Activated CD4-positive, alpha-beta T cell treated with anti-CD3 and anti-CD28 coated beads for 24 hours (primary cell): ENCODE measurements at places on chromosomes 13 and 19.

GRCh38 chr13:37127691-37128241 lies 22.3 kb upstream of the CSNK1A1L start:
- no peak for DNase-seq

DNA sequence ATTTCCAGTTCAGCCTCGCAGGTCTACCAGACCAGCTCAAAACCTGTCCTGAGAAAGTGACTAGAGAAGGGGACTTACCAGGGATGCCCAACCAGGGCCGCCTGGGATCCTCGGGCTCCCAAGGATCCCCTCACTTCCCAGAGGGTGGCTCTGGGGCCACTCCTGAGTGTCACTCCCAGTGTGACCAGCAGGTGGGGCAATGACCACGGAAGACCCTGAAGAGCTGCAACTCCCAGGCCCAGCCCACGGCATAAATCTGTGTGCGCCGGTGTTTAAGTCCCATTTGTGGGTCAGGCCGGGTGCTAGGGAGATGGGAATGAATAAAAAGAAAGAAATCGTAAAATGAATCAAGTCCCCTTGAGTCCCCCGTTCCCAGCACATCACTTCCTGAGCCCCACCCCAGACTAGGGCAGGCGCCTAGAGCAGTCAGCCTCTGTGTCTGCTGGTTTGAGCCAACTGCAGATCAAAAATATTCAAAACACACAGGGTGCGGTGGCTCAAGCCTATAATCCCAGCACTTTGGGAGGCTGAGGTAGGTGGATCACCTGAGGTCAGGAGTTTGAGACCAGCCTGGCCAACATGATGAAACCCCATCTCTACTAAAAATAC lies 10.7 kb downstream of the PTGIR start:
- peak; percentile 85 for DNase-seq

- no peak for DNase-seq
These were observed 13.2 kb upstream of the ADGRE5 start for GRCh38 chr19:14368011-14368513.

DNA sequence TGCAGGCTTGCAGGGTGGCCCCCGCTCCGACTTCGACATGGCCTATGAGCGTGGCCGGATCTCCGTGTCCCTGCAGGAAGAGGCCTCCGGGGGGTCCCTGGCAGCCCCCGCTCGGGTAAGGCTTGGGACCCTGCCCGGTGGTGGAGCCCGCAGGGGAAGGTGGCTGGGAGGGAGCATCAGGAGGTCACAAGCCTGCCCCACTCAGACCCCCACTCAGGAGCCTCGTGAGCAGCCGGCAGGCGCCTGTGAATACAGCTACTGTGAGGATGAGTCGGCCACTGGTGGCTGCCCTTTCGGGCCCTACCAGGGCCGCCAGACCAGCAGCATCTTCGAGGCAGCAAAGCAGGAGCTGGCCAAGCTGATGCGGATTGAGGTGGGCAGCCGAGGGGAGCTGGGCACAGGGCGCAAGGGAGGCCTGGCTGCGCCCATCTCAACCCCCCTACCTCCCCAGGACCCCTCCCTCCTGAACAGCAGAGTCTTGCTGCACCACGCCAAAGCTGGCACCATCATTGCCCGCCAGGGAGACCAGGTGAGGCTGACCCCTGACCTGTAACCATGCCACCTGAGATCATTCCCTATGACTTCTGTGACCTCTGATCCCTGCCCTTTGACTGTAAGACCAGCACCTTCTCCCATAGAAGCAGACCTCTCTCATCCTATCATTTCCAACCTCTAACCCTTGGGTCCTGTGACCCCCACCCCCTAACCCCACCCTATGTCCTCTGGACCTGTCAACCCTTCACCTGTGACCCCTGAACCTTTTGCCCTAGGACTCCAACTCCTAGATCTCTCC lies 7.2 kb downstream of the PNPLA6 start:
- DNase-seq, result no peak

GRCh38 chr19:35742121-35742724 lies at the start of gene IGFLR1:
TSS of gene IGFLR1 (minus strand) at chr19:35742452. CDS start at chr19:35741180, 1,272 bp downstream.
- peak; percentile 51 for DNase-seq

DNA sequence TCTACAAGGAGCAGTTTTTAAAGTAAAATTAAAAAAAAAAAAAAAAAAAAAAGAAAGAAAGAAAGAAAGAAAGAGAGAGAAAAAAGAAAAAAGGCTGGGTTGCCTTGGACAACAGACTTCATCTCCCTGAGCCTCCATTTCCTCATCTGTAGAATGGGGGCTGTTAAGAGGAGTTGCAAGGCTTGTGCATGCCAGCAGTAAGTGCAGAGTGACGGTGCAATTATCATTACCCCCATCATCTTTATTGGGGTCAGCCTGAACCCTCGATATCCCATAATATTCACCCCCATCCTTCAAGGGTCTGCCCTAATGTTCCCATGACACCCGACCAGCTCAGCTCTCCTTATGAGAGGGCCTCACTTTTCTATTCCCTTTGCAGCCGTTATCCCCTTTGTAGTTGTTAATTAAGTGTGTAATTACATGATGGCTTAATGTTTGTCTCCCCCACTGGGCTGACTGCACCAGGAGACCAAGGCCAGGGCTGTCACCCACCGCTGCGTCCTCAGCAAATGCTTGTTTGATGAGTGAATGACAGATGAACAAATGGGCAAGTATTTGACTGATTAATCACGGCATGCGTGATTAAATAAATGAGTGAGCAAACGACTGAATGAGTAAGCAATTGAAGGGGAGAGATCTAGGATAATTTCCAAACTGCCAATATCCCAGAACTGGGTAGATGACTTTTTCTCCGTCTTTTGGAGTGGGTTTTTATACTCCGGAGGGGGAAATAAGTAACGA lies 10.1 kb downstream of the FOSB start:
- DNase-seq, result no peak

GRCh38 chr19:16851031-16851712 lies 22.0 kb downstream of the SIN3B start:
- DNase-seq, result no peak

DNA sequence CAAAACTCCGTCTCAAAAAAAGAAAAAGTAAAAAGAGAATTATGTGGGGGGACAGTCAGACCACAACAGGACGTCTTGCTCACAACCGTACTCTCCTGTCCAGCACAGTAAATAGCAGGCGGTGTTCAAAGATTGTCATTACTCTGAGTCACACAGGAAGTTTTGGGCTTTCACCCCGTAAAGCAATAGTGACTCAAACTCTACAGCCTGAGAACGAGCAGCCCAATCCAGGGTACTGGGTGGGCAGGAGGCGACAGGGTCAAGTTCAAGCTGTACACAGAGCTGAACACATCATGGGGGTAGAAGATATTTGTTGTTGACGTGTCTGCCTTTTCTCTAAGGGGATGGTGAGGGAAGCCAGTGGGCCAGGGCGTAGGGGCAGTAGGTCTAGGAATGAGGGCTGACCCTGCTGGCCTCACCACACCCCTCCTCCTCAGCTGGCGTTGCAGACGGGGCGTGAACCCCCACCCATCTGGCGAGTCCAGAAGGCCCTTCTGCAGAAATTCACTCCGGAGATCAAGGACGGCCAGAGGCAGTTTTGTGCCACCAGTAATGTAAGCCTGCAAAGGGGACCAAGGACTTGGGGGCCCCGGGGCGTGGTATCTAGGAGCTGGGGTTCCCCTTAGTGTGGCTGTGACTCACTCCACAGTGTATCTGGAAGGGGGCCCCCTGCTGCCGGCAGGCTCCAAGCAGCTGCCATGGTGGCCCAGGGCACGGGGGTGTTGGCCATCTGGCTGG lies 23.3 kb downstream of the PRR12 start:
- DNase-seq, result no peak

GRCh38 chr19:39410017-39410830 lies 2.2 kb upstream of the PLEKHG2 start:
- no peak for DNase-seq

- no peak for DNase-seq
These were observed 653 bp downstream of the MVB12A start for GRCh38 chr19:17420475-17420924.

DNA sequence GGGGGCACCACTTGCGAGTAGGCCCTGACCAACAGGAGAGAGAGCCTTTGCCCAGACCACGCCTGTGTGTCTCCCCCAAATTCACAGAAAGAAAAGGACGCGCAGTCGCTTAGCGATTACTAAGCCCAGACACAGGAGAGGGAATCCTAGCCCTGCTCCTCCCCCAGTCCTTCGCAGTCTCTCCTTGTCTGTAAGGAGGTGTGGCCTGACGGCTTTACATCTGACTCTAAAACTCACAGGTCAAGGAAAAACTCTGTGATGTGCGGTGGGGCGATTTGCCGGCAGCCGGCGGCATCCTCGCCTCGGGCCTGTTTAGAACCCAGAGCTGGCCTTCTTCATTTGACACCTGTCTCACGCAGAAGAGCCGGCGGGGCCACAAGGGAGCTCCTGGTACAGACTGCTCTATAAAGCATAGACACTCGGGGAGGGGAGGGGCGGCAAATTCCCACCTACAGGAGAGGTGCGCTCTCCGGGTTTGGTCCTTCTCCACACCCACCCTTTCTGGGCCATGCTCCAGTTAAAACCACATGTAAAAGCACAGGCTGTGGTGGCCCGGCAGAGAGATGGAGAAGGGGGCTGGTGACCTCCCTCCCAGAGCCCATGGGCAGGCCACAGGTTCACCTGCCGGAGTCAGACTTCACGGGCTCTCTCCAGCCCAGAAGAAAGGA lies 17.8 kb downstream of the GPR12 start:
- DNase-seq, result no peak

- no peak for DNase-seq
These were observed 1573.3 kb downstream of the PCDH9 start for GRCh38 chr13:65656740-65657329.

GRCh38 chr13:76822698-76823267 lies 63.4 kb downstream of the KCTD12 start:
- no peak for DNase-seq

- no peak for DNase-seq
These were observed 45.9 kb downstream of the SPTBN4 start for GRCh38 chr19:40512473-40513344.

- no peak for DNase-seq
These were observed 2.9 kb downstream of the UBL3 start for GRCh38 chr13:29847501-29847983.

DNA sequence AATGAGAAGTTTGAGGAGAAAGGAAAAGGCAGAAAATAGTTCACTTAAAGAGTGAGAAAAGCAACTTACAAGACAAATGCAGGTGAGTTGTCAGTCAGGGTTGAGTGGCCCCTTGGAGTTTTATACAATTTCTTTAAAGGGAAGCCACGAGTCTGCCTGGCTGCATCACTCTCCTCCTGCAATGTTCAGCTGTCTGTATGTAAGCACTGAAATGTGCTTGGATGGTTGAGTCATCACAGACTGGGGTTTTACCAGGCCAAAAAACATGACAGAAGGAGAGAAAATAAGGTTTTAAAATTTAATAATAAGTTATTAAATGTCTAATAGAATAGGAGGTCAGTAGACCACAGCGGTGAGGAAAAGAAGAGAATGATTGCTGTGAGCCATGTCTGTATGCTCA lies 51.0 kb upstream of the FGF14 start:
- DNase-seq, result no peak

GRCh38 chr19:1262623-1263123 lies 6.5 kb upstream of the CIRBP start:
- DNase-seq, result no peak

DNA sequence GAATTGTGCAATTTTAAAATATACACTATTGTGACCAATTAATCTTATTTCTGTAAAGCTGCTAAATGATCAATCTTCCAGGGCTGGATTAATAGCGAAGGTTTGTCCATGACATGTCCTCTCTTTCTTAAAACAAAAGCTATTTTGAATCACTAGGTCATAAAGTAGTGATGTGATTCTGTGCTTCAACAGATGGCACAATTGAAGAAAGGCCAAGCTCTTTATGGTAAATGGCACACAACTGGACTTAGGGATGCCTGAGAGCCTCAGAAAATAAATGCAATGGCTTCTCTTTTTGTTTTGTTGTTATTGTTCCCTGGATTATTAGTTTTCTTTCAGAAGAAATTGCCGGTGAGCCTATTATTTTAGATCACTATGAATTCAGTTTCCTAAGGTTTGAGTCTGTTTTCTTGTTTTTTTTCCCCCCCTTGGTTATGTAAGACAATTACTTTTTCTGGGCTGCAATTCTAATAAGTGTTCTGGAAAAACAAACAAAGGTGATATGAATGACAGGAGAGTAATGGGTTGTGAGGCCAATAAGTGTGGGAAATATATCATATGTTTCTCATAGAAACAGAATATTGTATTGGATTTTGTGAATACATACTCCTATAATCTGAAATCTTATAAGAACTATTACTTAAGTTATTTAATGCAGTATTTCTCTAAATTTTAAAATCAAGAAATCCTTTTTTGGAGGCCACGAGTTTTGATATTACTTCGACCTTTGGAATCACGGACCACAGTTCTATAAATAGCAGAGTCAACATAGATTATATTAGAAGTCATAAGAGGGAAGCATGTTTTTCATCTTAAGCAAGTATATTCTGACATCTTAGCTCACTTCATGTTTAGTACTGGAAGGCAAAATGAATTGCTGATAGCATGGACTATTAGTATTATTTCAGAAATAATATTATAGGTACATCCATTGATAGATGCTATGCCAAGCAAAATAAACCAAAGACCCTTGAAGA lies 16.8 kb downstream of the SLITRK1 start:
- no peak for DNase-seq
